ENCODE measurements at places on chromosomes 7 and 10. TPM values are rescaled to one million over a fixed set of nuclear protein-coding genes. Genes with fewer than 3 reads are reported as not detected.

GRCh38 chr7:151847681-151848081, 29.2 kb downstream of the PRKAG2 start:
- H3K27me3 ChIP-seq, result no peaks in the 10 kb centered on the region
- H3K4me1 ChIP-seq, result no peaks in the 10 kb centered on the region
- no peak overlapping the region for H3K27ac ChIP-seq
- DNase-seq, result no peak
- H3K36me3 ChIP-seq, result no peaks in the 10 kb centered on the region

- no peak overlapping the region for H3K4me3 ChIP-seq
- no peaks in the 10 kb centered on the region for H3K4me1 ChIP-seq
Observed at GRCh38 chr10:123129618-123130271, 6.0 kb upstream of the HMX3 start.

GRCh38 chr7:74138945-74139843, 35.0 kb upstream of the EIF4H start:
- H3K4me1 ChIP-seq, result no peaks in the 10 kb centered on the region
- no peaks in the 10 kb centered on the region for H3K36me3 ChIP-seq
- H3K4me3 ChIP-seq, result no peak overlapping the region
- H3K27ac ChIP-seq, result no peak overlapping the region

GRCh38 chr10:71125749-71126107, 86.6 kb upstream of the UNC5B start:
- H3K27me3 ChIP-seq, result no peaks in the 10 kb centered on the region
- no peak overlapping the region for H3K4me3 ChIP-seq
- peaks cover 7% of the 10 kb centered on the region for H3K4me1 ChIP-seq
- DNase-seq, result no peak

GRCh38 chr7:129774359-129774758, 162.8 kb downstream of the NRF1 start:
- no peaks in the 10 kb centered on the region for H3K36me3 ChIP-seq
- H3K4me3 ChIP-seq, result no peak overlapping the region
- H3K4me1 ChIP-seq, result peaks cover 42% of the 10 kb centered on the region
- no peaks in the 10 kb centered on the region for H3K27me3 ChIP-seq
- peak overlapping the region; percentile 26 for H3K27ac ChIP-seq

GRCh38 chr7:150756166-150756565, 18.9 kb downstream of the GIMAP5 start:
- H3K4me1 ChIP-seq, result no peaks in the 10 kb centered on the region
- H3K4me3 ChIP-seq, result no peak overlapping the region
- no peaks in the 10 kb centered on the region for H3K36me3 ChIP-seq
- peaks cover 12% of the 10 kb centered on the region for H3K27me3 ChIP-seq
- H3K27ac ChIP-seq, result no peak overlapping the region
- no peak for DNase-seq

KIAA1549 gene
- total RNA-seq, result 12.5 TPM

- peaks cover 14% of the 10 kb centered on the region for H3K4me1 ChIP-seq
- no peaks in the 10 kb centered on the region for H3K27me3 ChIP-seq
- H3K4me3 ChIP-seq, result no peak overlapping the region
- H3K36me3 ChIP-seq, result no peaks in the 10 kb centered on the region
Observed at GRCh38 chr10:86688398-86688921, 20.1 kb downstream of the LDB3 start.

DNA sequence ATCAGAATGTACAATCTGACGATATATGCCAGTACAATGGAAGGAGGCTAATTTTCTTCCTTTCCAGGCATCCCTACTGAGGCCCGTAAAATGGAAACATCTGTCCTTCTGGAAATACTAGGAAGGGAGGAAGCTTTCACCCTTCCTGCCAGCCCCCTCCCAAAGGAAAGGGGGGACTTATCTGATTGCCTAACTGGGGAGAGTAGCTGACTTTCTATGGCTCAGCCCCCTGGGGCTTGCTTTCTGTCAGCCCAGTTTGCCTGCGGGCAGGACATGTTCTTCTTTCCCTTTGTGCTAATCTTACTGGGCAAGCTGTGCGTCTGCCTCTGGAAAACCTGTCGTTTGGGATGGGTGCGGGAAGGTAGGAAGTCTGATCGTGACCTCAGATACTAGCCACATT, 508.9 kb downstream of the SUGCT start:
- H3K4me3 ChIP-seq, result no peak overlapping the region
- DNase-seq, result no peak
- H3K27me3 ChIP-seq, result no peaks in the 10 kb centered on the region
- H3K27ac ChIP-seq, result no peak overlapping the region
- H3K36me3 ChIP-seq, result no peaks in the 10 kb centered on the region

DNA sequence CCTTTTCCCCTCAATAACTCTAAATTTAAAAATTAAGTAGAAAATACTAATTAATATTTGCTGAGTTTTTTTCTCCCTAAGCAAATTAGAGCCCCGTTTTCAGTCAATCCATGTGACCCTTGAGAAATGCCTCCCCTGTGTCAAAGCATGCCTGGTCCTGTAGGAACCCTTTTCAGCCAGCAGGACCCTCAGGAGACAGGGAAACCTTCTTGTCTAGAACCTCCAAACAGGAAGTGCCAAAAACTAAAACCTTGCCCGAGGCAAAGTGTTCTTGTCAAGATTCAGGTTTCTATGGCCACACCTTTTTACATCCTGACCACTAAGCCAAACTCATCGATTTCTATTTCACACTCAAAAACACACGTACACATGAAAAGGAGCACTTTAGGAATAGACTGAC, 60.1 kb upstream of the NFE2L3 start:
- no peak overlapping the region for H3K4me3 ChIP-seq
- H3K36me3 ChIP-seq, result no peaks in the 10 kb centered on the region
- H3K4me1 ChIP-seq, result no peaks in the 10 kb centered on the region
- peaks cover 6% of the 10 kb centered on the region for H3K27me3 ChIP-seq

SPDYE16 gene
- not detected for total RNA-seq

CYP26C1 gene
- total RNA-seq, result not detected

SUN3 gene
- not detected for total RNA-seq

DNA sequence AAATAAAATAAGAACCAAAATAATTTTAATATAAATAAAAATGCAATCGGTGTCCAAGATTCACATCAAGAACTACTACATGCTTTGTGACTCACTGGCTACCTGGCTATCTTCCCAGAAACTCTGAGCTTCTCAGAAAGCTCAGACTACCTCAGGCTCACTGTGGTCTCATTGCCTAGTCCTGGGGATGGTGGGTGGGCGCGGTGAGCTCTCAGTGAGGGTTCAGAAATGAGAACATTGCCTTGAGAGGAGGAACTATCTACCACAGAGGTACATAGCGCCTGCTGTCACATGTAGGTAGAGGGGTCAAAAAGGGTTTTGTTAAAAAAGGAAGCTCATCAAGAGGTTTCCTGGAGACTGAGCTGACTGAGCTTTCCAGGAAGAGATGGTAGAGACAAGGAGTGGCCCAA, 108.0 kb downstream of the WDFY4 start:
- DNase-seq, result no peak
- H3K27me3 ChIP-seq, result no peaks in the 10 kb centered on the region
- no peak overlapping the region for H3K4me3 ChIP-seq

BTBD16 gene
- not detected for total RNA-seq

Data from SJCRH30 (cell line).